Amniotic epithelial cell (primary cell): ENCODE measurements at places on chromosomes 16 and 17.

GRCh38 chr16:23148166-23148512, 1.1 kb downstream of the USP31 start:
- peak; percentile 3 for DNase-seq

DNA sequence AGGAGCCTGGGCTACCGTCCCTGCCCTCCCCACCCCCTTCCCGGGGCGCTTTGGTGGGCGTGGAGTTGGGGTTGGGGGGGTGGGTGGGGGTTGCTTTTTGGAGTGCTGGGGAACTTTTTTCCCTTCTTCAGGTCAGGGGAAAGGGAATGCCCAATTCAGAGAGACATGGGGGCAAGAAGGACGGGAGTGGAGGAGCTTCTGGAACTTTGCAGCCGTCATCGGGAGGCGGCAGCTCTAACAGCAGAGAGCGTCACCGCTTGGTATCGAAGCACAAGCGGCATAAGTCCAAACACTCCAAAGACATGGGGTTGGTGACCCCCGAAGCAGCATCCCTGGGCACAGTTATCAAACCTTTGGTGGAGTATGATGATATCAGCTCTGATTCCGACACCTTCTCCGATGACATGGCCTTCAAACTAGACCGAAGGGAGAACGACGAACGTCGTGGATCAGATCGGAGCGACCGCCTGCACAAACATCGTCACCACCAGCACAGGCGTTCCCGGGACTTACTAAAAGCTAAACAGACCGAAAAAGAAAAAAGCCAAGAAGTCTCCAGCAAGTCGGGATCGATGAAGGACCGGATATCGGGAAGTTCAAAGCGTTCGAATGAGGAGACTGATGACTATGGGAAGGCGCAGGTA, 762 bp downstream of the CDK12 start:
- peak; percentile 33 for DNase-seq

DNA sequence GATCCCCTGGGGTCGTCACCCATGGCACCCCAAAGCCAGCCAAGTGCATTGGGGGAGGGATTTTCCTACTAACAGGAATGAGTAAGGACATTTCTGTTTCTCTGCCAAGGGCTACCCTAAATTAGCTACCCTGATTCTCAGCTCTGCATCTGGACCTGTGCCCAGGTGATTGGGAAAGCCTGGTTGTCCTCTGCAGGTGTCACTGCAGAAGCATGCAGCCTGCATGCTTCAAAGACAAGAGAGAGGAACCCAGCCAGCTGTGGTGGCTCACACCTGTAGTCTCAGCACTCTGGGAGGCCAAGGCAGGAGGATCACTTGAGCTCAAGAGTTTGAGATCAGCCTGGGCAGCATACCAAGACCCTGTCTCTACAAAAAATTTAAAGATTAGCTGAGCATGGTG, 19.6 kb downstream of the BEAN1 start:
- DNase-seq: no peak

DNA sequence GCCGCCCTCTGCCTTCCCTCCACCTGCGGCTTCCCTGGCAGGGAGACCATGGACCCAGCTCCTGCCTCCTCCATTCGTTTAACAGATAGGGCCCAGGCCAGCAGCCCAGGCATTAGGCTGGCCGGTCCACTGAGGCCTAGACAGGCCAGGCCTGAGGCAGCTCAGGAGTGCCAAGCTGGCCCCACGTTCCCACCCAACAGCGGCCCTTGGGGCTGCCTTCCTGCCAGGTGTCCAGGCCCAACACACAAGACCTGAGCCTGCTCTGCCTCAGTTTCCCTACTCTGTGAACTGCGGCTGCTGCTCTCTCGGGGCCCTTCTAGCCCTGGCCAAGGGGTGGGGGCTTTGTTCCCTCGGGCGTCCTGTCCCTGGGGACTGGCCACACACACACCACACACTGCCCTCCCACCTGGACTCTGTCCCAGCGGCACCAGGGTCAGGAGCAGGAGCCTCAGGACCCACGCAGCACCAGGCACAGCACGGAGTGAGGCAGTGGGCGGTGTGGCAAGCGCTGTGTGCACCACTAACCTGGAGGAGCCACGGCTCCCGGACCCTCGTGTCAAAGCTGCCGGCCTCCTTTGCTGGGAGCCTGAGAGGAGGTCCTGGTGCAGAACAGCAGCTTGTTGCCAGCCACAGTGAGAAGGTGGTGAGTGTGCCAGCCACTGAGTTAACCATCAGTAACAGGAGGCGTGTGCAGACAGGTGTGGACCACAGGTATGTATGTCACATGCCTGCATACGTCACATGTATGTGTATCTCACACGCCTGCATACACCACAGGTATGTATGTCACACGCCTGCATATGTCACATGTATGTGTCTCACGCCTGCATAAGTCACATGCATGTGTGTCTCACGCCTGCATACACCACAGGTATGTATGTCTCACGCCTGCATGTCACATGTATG, 14.6 kb upstream of the CDH15 start:
- no peak for DNase-seq

DNA sequence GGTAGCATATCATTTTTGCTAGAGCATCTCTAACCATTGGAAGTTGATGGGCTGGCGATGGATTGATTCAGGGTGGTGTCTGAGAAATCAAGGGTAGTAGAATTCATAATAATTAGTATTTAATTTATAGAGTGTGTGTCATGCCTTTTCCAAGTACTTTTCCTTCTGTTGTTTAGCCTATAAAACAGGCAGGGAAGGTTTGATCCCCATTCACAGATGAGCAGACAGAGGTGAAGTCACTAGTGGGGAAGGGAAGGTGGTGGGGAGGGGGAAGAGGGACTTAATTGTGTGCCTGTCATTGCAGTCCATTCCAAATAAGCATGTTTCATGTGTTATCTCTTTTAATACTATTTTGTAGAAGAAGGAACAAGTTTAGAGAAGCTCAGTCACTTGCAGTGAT, 131.3 kb downstream of the MSI2 start:
- DNase-seq: no peak

GRCh38 chr17:45127548-45128300, 4.6 kb downstream of the PLCD3 start:
- DNase-seq: peak; percentile 39

GRCh38 chr17:20098314-20098713, 89.2 kb downstream of the SPECC1 start:
- no peak for DNase-seq
